ENCODE measurements at places on chromosomes 3 and 15. TPM values are rescaled to one million over a fixed set of nuclear protein-coding genes. Genes with fewer than 3 reads are reported as not detected.

Gene GOLGA6L9
- polyA plus RNA-seq = 30.7 TPM

Gene MORC1
- 0.57 TPM for polyA plus RNA-seq

Gene PLA1A
- polyA plus RNA-seq = 7.3 TPM

Gene PLSCR4
- 18.3 TPM for polyA plus RNA-seq

Gene EPHB3
- 27.6 TPM for polyA plus RNA-seq

Gene DCLK3
- 0.86 TPM for polyA plus RNA-seq

Gene GASK1A
- 6.1 TPM for polyA plus RNA-seq

Gene FSTL1
- 519 TPM for polyA plus RNA-seq

Gene GP9
- 0.47 TPM for polyA plus RNA-seq

Gene TEX55
- polyA plus RNA-seq = not detected

Gene HIGD1A
- 145 TPM for polyA plus RNA-seq

Gene MESP2
- polyA plus RNA-seq = 0.45 TPM

Gene AQP9
- 0.18 TPM for polyA plus RNA-seq

Gene PLA2G4E
- not detected for polyA plus RNA-seq

Gene CRYBG3
- 27.3 TPM for polyA plus RNA-seq

Gene MEGF11
- polyA plus RNA-seq = 3.9 TPM

Gene SLC2A2
- polyA plus RNA-seq = 19.5 TPM

Gene KNG1
- polyA plus RNA-seq = 56.9 TPM

Gene STRC
- 1.8 TPM for polyA plus RNA-seq

Gene ERC2
- 3.9 TPM for polyA plus RNA-seq

Gene LTK
- polyA plus RNA-seq = 1.7 TPM

Gene HTR3E
- not detected for polyA plus RNA-seq

Gene C2CD4A
- 0.33 TPM for polyA plus RNA-seq

Gene SH2D7
- polyA plus RNA-seq = 0.98 TPM

Gene TM4SF1
- 55.5 TPM for polyA plus RNA-seq

Gene ARID3B
- 16.8 TPM for polyA plus RNA-seq

Gene UROC1
- 0.15 TPM for polyA plus RNA-seq

Gene TMEM158
- polyA plus RNA-seq = 5.2 TPM

Gene MITF
- polyA plus RNA-seq = 40.7 TPM

Gene GOLGA8J
- 2.9 TPM for polyA plus RNA-seq

Gene PLSCR5
- not detected for polyA plus RNA-seq

Gene KLF15
- 11.3 TPM for polyA plus RNA-seq

Gene PAK6
- polyA plus RNA-seq = 6.5 TPM

Gene ILDR1
- polyA plus RNA-seq = 7.4 TPM

Gene SOX14
- polyA plus RNA-seq = not detected

Gene ACOX2
- 38.6 TPM for polyA plus RNA-seq

Gene PGBD4
- 2.6 TPM for polyA plus RNA-seq

Gene VIPR1
- 1.9 TPM for polyA plus RNA-seq

Gene BMF
- polyA plus RNA-seq = 45.3 TPM

Gene GHRL
- 2.7 TPM for polyA plus RNA-seq

Gene SLC28A2
- polyA plus RNA-seq = 1.0 TPM

Gene PROK2
- 0.08 TPM for polyA plus RNA-seq

Gene GRIP2
- polyA plus RNA-seq = 1.7 TPM

Gene CEP152
- polyA plus RNA-seq = 14.6 TPM

Gene BCL2A1
- polyA plus RNA-seq = not detected

Gene GREM1
- polyA plus RNA-seq = 0.52 TPM

Gene PDE12
- polyA plus RNA-seq = 14.3 TPM

Gene DUOXA2
- not detected for polyA plus RNA-seq

Gene TRPC1
- polyA plus RNA-seq = 14.4 TPM

Gene KLHL6
- 1.1 TPM for polyA plus RNA-seq

Gene AHSG
- 0.62 TPM for polyA plus RNA-seq

Gene POU1F1
- 0.12 TPM for polyA plus RNA-seq

Gene CGNL1
- polyA plus RNA-seq = 63.7 TPM

Gene ZDHHC23
- 20.9 TPM for polyA plus RNA-seq
